Colonic mucosa (tissue), 4 donors: ENCODE measurements at places on chromosomes 5 and 9. TPM values are rescaled to one million over a fixed set of nuclear protein-coding genes. Genes with fewer than 3 reads are reported as not detected.
A peak's percentile ranks its signal among the peaks of the same experiment; 100 is the strongest.

The KCNMB1 gene
- 0.42 TPM for total RNA-seq

The IL3 gene
- total RNA-seq: not detected

The ECSCR gene
- total RNA-seq: 2.2 TPM

The MRPL36 gene
- 33.0 TPM for total RNA-seq

The S1PR3 gene
- 0.67 TPM for total RNA-seq

GRCh38 chr9:5481322-5482040 lies 28.9 kb upstream of the PDCD1LG2 start:
- H3K4me1 ChIP-seq: no peaks in the 10 kb centered on the region
- H3K27ac ChIP-seq: no peak overlapping the region
- no peaks in the 10 kb centered on the region for H3K27me3 ChIP-seq
- DNase-seq: no peak

DNA sequence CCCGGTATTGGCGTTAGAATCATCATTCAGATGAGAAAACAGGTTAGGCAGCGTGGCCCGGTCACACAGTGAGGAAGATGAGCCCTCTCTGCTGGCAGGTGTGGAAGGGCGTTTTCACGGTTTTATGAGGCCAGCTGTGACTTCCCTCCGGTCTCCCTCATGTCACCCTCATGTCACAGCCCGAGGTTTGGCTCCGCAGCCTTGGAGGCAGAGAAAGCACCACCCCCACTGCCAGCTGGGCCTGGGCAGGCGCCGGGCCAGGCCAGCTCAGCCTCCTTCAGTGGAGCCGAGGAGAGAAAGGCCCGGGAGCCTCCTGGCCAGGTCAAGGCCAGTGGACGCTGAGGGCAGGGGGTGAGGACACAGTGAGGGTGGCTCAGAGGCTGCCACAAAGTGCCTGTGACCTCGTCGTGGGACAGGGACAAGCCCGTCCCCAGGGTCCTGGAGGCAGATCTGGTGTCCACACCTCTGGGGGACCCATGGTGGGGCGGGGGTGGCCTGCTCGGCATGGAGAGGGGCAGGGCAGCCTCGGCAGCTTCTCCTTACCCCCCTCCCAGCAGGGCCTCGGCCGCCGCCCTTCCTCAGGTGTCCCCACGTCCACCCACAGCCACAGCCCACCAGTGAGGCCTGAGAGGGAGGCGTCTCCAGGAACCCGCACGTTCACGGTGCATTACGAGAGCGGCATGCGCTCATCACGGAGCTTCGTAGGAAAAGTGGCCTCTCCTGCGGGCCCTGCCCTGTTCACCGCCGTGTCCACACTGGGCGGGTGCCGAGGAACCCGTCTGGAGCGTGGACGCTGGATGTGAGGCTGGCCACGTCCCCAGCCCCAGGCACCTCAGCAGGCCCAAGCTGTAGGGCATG lies 32.2 kb downstream of the EXD3 start:
- H3K36me3 ChIP-seq: no peaks in the 10 kb centered on the region
- no peaks in the 10 kb centered on the region for H3K27me3 ChIP-seq
- H3K4me1 ChIP-seq: peaks cover 8% of the 10 kb centered on the region
- peak overlapping the region; percentile 3 for H3K4me3 ChIP-seq

- no peak overlapping the region for H3K27ac ChIP-seq
- H3K27me3 ChIP-seq: no peaks in the 10 kb centered on the region
- DNase-seq: no peak
- no peaks in the 10 kb centered on the region for H3K4me1 ChIP-seq
These were observed 106.1 kb upstream of the FBXL17 start for GRCh38 chr5:108487951-108488350.

GRCh38 chr5:32933692-32934091 lies 222.6 kb downstream of the NPR3 start:
- no peaks in the 10 kb centered on the region for H3K36me3 ChIP-seq
- H3K4me3 ChIP-seq: no peak overlapping the region
- no peaks in the 10 kb centered on the region for H3K27me3 ChIP-seq
- no peak for DNase-seq
- H3K4me1 ChIP-seq: no peaks in the 10 kb centered on the region

DNA sequence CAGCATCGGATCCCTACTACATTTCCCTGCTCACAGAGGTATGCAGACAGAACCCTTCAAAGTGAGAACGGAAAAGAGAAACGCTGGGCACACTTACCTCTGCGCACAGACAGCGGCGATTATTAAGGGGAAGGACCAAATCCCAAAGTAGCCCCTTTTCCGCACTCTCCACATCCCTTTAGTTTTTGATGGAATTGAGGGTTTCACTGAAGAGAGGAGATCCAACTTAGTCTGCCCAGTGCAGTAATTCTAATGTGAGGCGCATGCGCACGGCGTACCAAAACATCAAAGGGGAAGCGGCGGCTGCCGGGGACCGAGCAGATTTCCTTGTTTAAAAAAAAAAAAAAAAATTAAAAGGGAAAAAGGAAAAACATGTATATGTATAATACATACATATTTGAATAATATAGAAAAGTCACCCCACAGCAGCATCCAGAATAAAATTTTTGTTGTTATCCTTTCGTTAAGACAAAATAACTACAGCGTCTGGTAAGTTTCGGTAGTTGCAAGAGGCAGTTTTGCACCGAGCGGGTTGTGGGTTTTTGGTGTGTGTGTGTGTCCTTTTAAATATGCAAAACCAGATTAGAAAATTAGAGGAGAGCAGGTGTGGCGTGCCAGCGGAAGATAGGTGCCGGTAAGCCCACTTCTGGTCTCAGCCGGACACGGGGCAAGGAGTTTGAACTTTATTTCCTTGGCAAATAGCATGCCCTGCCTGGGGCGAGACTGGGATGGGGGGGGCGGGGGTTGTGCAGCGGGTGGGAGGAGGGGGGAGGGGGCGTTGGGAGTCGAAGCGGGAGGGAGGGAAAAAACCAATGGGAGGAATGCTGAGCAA lies at the start of gene GABRB2:
TSS of gene GABRB2 (minus strand) at position 256 of the 832 bp plus-strand sequence. CDS start at position 174, 82 bp downstream.
- H3K4me3 ChIP-seq: peak within 1 kb of the TSS; percentile 41
- DNase-seq: peak; percentile 72
- no peaks in the 10 kb centered on the region for H3K4me1 ChIP-seq
- H3K27me3 ChIP-seq: peaks cover 10% of the 10 kb centered on the region
- no peak within 1 kb of the TSS for H3K27ac ChIP-seq

- DNase-seq: peak; percentile 37
- no peak overlapping the region for H3K27ac ChIP-seq
- no peaks in the 10 kb centered on the region for H3K36me3 ChIP-seq
- no peak overlapping the region for H3K4me3 ChIP-seq
- H3K27me3 ChIP-seq: no peaks in the 10 kb centered on the region
- H3K4me1 ChIP-seq: no peaks in the 10 kb centered on the region
These were observed 143.9 kb upstream of the STC2 start for GRCh38 chr5:173472164-173472563.

DNA sequence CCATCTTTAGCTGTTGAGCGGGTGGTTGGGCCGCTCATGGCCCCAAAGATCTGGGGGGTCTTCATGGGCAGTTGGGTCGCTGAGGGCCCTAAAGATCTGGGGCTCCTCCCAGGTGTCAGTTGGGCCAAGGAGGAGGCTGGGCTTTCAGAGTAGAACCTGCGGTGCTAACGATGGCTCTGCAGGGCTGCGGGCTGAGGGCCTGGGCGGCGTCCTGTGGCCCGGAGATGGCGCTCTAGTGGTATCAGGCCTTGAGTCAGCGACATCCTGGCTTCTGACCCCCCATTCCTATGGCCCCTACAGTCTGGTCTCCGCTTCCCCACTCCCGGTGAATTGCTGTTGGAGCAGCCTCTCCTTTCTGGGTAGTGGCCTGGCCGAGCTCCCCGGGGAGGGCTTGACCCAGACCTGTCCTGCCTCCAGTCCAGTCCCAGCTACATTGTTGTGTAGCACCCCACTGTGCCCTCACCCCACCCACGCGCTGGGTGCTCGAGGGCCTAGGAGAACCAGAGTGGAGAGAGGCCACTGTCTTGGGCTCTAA lies 640 bp downstream of the C5orf58 start:
- H3K4me3 ChIP-seq: no peak overlapping the region
- no peaks in the 10 kb centered on the region for H3K4me1 ChIP-seq
- H3K27me3 ChIP-seq: no peaks in the 10 kb centered on the region
- H3K27ac ChIP-seq: no peak overlapping the region
- no peaks in the 10 kb centered on the region for H3K36me3 ChIP-seq

DNA sequence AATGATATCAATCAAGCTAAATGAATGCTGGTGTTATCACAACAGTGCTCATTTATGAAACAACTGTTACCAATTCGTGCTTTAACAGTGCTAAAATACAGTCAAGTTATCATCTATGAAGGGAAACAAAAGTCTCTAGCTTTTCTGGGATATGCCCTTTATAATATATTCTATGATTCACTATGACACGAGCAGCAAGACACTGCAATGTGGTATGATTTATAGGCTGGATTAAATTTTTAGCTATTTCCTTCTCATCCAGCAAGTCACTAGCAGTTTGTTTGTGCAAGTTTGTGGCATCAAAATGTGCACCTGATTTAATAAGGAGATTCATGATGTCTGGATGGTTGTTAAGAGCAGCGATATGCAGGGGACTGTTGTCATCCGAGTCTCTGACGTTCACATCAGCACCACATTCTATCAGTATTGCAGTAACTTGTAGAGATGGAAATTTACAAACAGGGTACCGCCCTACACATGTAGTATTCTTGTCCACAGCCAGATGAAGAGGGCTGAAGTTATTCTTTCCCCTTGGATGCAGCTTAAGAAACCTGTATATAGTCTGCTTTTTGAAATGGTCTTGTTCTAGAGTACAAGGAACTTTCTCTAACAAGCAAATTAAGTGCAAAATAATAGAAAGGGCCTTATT lies 20.3 kb downstream of the FEM1C start:
- no peaks in the 10 kb centered on the region for H3K36me3 ChIP-seq
- H3K27ac ChIP-seq: peak overlapping the region; percentile 61
- no peak for DNase-seq
- H3K4me1 ChIP-seq: peaks cover 18% of the 10 kb centered on the region
- no peak overlapping the region for H3K4me3 ChIP-seq
- no peaks in the 10 kb centered on the region for H3K27me3 ChIP-seq

DNA sequence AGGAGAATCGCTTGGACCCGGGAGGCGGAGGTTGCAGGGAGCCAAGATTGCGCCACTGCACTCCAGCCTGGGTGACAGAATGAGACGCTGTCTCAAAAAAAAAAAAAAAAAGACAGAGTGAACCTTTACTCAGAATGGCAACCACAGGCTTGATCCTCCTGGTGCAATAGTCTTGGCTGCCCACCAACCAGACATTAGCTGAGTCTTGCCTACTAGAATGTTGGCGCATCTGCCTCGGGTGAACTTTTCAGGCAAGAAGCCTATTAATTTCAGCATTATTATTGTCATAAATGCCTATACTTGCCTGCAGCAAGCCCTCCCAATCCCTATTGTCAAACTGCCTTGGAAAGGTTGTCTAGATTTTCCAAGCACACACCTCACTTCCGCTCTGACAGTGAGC lies 4.2 kb downstream of the SERINC5 start:
- peaks cover 15% of the 10 kb centered on the region for H3K4me1 ChIP-seq
- H3K4me3 ChIP-seq: no peak overlapping the region
- peak overlapping the region; percentile 99 for H3K27ac ChIP-seq

DNA sequence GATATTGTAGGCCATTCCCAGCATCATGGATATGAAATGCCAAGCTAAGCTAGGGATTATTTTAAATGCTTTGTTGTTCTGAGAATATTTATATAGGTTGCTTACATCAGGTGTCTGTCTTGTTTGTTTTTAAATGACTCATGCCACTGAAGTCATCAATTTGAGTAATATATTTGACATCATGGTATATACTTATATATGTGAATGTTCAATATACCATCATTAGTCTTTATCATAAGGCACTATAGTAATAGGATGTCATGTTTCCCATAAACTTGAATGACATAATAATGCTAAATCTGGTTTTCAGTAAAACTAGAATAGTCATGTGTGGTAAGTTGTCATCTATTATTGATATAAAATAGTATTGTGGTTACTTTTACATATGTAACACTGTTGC lies 13.1 kb downstream of the C9orf85 start:
- H3K27me3 ChIP-seq: no peaks in the 10 kb centered on the region
- DNase-seq: no peak
- H3K4me1 ChIP-seq: no peaks in the 10 kb centered on the region

DNA sequence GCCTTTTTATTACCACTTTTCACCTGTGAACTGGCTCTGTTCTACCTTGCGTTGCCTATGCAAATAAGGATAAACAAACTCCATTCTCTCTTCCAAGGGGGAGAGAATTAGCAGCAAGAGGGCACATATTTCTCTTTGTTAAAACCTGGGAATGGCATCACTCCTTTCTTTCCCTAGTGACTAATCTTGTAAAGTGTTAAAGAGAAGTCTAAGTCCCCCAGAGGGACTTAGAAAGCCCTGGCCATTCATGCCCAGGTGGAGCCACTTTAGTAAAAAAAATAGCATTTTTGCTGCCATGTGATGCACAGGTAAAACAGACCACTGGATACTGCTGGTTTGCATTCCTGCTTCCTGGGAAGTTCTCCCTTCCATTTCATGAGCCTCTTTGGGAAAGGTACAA lies 148.4 kb downstream of the MAN2A1 start:
- no peak overlapping the region for H3K4me3 ChIP-seq
- H3K27ac ChIP-seq: no peak overlapping the region
- H3K36me3 ChIP-seq: no peaks in the 10 kb centered on the region
- no peaks in the 10 kb centered on the region for H3K4me1 ChIP-seq

DNA sequence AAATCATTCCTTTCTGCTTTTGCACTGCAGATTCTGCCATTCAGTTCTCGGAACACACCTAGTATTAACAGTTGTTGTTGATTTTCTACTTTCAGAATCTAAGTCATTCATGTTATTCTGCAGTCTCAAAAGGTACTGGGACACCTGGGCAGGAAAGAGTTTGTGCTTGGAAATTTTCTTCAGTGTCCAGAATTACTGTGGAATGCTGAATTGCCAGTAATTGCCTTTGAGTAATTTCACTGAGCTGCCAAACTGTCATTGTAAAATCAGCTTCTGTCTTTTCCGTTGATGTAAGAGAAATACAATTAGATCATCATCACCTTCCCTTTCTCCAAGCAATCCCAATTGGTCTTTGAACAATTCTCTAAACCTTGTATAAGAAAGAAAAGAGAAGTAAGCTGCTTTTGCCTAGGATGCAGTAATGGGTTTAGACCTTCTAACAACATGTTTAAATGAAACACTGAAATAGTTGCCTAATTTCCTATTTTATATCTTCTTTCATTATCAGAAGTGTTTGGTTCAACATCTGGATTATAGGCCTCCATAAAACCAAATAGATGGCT lies 75.7 kb upstream of the TGFBR1 start:
- no peaks in the 10 kb centered on the region for H3K36me3 ChIP-seq
- no peak for DNase-seq
- no peaks in the 10 kb centered on the region for H3K4me1 ChIP-seq
- H3K4me3 ChIP-seq: no peak overlapping the region

- DNase-seq: no peak
- no peaks in the 10 kb centered on the region for H3K36me3 ChIP-seq
- no peak overlapping the region for H3K27ac ChIP-seq
- no peak overlapping the region for H3K4me3 ChIP-seq
- no peaks in the 10 kb centered on the region for H3K27me3 ChIP-seq
- H3K4me1 ChIP-seq: no peaks in the 10 kb centered on the region
These were observed 310.4 kb downstream of the SLF1 start for GRCh38 chr5:94928891-94929290.

DNA sequence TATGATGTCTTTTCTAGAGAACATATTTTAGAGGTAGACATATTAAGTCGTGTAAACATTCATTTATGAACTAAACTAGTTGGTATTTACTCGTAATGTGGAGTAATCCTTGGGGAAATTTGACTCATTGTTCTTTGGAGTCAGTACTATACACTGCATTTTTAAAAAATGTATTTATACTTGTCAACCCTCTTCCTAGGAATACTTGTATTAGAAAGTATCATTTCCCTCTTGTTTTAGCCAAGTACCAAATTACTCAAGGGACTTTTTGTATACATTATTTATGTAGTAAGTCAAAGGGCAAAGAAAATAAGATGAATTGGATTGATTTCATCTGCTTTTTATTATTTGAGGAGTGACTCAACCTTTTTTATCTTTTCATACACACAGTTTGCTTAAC lies 248.1 kb upstream of the IZUMO3 start:
- H3K27ac ChIP-seq: no peak overlapping the region
- no peaks in the 10 kb centered on the region for H3K4me1 ChIP-seq
- no peaks in the 10 kb centered on the region for H3K27me3 ChIP-seq
- no peak for DNase-seq
- no peaks in the 10 kb centered on the region for H3K36me3 ChIP-seq
